ENCODE measurements at places on chromosomes 4 and X. TPM values are rescaled to one million over a fixed set of nuclear protein-coding genes. Genes with fewer than 3 reads are reported as not detected.

DNA sequence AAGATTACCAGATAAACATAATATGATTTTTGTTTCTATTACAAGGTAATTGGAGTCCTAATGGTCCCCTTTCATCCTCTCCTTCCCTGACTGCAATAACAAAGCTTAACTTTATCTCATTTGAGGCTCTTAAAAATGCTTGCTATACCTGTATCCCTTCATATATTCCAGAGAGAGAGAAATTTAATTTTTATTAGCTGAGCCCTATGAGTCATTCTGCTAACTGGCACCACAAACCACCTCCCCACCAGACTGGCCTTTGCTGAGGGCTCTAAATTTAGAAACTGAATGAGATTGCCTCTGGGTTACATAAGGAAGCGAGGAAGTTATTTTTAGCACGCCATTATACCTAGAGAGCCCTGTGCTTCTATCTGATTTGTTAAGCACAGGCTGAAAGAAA lies 27.4 kb downstream of the CBLL2 start:
- H3K27me3 ChIP-seq, result no peaks in the 10 kb centered on the region
- no peaks in the 10 kb centered on the region for H3K36me3 ChIP-seq
- no peaks in the 10 kb centered on the region for H3K4me1 ChIP-seq
- DNase-seq, result no peak
- H3K4me3 ChIP-seq, result no peak overlapping the region
- no peak overlapping the region for H3K27ac ChIP-seq

PF4V1 gene
- total RNA-seq, result not detected

NPY2R gene
- 0.27 TPM for total RNA-seq

DNA sequence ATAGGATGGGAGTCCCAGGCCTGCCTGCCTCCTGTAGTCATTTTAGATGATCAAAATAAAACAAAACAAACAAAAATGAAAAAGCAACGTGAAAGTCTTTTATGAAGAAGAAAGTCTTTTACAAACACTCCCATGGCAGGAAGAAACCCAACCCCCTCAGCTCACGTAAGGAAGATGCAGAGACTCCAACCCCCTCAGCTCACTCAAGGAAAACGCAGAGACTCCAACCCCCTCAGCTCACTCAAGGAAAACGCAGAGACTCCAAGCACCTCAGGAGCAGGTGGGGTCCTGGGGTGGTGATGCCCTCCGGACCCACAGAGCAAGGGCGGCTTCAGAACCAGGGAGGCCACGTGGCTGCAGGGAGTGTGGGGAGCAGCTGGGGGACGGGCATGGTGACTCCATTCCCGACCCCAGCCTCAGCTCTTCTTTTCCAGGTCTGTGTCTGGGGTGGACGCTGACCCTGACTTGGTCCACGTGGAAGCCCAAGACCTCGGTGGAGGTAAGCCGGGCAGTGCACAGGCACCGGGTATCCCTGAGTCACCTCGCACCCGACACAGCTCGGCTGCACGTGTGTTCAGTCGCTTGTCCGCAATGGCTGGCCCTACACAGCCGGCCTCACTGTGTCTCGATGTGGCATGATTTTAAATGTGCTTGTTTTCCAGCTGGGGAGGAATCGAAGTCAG lies 226.5 kb upstream of the PSAPL1 start:
- no peaks in the 10 kb centered on the region for H3K36me3 ChIP-seq
- no peaks in the 10 kb centered on the region for H3K4me1 ChIP-seq
- DNase-seq, result no peak
- no peaks in the 10 kb centered on the region for H3K27me3 ChIP-seq
- no peak overlapping the region for H3K27ac ChIP-seq

GRCh38 chr4:75102787-75103085 lies 169.8 kb downstream of the PARM1 start:
- H3K27ac ChIP-seq, result no peak overlapping the region
- H3K4me1 ChIP-seq, result no peaks in the 10 kb centered on the region
- no peaks in the 10 kb centered on the region for H3K27me3 ChIP-seq
- DNase-seq, result no peak
- no peaks in the 10 kb centered on the region for H3K36me3 ChIP-seq
